ENCODE measurements at places on chromosomes 12 and 14.
A peak's percentile ranks its signal among the peaks of the same experiment; 100 is the strongest.

DNA sequence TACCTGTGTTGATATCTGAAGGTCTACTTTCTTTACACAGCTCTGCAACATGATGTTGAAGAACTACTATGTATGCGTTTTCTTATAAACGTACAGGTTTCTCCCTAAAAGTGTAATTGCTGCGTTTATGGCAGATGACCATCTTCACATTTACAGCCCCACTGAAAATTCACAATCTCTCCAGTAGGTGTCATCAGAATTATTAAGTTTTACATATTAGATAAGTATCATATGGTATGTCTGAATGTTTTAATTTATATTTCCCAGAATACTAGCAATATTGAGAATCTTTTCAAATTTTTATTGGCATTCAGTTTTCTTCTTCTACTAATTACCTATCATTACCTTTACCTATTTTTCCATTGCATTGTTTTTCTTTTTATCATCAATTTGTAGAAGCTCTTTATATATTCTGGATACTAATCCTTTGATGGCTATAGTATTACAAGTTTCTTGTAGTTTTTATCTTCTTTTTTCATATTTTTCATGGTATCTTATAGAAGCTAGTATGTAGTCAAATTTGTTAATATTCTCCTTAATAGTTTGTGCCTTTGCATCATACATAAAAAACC is 123.5 kb downstream of the CAPZA3 start:
- peak; percentile 37 for DNase-seq

DNA sequence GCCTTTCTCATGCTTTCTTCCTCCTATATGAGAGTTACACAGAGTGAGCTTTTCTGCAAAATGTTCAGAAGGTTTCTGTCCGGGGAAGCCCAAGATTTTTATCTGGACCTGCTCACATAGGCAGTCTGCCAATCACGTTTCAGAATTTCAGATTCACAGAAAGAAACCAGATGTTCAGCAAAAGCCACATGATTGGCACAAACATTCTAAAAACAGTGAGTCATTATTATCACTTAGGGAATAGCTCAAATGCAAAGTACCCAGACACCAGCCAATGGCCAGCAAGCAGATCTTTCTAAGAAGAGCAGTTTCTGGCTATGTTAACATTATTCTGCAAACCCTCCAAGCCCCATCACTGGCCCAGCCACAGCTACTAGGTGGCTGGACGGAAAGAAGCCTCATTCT is 1558.5 kb upstream of the TMEM132C start:
- no peak for DNase-seq

GRCh38 chr12:128801879-128802391 is 21.8 kb downstream of the SLC15A4 start:
- no peak for DNase-seq

DNA sequence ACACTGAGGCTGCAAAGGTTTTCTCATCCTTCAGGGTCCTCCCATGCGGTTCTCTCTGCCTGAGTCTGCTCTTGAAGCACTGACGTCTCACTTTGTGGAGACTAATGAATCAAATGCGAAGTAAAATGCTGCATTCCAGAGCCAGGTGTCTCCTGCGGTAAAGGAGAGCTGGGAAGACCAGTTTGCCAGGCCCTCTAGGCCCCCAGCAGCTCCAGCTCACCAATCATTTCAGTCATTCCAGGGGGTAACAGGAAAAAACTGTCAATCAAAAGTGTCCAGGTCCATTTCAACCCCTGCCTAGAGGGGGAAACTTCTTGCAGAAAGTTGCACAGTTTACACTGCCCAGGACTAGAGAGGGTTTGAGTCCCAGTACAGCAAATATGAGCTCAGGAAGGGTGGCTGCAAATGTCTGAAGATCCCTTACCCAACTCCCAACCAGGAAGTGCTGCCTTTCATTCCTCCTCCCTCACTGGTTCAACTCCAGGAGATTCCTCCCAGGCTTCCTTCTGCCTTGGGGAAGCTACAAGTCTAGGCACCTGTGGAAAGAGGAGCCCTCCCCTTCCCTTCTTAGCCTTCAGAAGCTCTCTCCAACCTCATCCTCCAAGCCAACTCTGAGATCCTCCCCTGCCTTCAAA is 2.7 kb upstream of the NXPH4 start:
- DNase-seq: no peak

DNA sequence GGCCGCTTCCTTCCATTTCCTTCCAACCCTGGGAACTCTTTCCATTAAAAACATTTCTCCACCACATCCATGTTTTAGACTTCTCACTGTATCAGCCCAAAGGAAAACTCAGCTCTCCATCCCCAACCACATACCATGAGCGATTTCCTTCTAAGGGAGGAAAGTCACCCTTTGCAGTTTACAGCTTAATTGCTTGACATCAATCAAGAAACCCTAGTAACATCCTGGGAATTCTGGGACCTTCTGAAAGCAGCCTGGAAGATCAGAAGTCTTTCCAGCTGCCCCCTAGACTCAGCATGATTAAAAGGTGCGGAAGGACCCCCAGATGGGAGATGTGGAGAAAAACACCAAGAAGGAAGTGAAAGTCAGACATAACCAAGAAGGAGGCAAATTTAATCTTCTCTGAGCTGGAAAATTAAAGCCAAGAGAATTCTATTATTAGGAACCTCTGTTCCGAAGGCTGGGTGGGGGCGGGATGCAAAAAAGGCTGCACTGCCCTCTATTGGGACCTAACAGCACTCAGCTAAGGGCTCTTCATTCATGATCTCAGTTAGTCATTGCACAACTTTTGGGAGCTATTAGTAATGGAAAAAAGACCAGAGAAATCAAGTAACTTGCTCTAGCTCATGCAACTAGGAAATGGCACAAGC is 73.3 kb upstream of the PLXNC1 start:
- peak; percentile 1 for DNase-seq

DNA sequence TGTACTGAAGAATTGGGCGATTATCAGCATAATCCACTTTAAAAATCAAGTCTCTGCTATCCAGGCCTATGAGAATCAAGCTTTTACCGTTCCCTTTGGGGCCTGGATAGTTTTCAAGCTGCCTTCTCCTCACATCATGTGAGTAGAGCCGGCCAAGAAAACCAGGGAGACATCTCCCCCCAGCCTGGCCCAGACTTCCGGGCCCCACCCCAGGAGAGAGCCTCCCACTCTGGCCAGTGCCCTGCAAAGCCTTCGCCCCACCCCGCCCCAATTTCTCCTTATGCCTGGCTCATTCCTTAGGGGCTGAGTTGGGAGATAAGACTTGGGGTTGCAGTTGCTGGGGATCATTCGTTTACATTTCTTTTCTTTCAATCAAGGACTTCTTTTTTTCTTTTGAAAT is 1.4 kb upstream of the TMEM132C start:
- no peak for DNase-seq

GRCh38 chr12:112236386-112236785 is 111.0 kb downstream of the TRAFD1 start:
- DNase-seq: no peak

DNA sequence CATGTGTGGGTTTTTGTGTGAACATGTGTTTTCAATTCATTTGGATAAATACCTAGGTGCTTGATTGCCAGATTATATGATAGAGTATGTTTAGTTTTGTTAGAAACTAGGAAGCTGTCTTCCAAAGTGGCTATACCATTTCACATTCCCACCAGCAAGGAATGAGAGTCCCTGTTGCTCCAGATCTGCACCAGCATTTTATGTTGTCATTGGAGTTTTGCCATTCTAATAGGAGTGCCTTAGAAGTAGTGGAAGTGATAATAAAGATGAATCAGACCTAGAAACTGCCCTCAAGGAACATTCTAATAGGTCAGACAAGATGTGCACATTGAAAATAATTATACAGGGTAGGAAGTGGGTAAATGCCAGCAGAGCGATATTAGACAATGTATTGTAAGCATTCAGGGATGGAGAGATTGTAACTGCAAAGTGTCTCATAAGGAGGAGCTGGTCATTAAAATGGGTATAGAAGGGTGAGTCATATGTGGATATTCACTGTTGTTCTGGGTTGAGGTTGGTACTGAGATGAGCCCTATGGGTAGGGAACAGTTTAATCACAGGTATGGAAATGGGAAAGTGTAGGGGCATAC is 71.4 kb downstream of the MNAT1 start:
- no peak for DNase-seq

- no peak for DNase-seq
Measured at GRCh38 chr12:79920421-79921238, 14.3 kb downstream of the PPP1R12A start.

DNA sequence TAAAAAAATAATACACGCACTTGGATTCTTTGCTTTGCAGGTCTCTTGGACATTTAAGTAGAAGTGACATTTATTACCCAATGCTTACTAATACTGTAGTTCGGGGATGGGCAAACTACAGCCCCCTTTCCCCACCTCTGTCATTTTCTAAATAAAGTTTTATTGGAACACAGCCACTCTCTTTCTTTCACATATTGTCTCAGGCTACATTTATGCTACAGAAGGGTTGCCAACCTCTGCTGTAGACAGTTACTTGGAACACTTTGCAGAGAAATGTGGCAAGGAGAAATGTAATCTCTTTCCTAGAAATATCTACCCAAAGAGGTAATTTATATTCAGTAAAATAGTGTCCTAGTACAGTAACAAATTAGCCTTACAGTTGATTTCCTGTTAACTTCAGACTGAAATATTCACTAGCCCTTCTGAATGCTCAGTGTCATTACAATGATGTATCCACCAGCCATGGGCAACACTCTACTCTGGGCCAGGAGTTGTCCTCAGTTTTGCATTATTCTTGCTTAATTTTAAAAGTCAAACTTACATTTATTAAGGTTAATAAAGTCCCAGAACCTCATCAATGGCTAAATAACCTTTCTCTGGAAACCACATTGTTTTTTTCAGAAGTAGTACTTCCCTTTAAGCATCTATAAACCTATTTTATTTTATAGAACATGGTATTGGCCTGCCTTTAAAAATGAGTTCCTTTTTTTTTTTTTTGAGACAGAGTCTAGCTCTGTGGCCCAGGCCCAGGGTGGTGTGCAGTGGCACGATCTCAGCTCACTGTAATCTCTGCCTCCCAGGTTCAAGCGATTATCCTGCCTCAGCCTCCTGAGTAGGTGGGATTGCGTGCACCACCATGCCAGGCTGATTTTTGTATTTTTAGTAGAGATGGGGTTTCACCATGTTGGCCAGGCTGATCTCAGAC is 269.6 kb upstream of the AMIGO2 start:
- no peak for DNase-seq

DNA sequence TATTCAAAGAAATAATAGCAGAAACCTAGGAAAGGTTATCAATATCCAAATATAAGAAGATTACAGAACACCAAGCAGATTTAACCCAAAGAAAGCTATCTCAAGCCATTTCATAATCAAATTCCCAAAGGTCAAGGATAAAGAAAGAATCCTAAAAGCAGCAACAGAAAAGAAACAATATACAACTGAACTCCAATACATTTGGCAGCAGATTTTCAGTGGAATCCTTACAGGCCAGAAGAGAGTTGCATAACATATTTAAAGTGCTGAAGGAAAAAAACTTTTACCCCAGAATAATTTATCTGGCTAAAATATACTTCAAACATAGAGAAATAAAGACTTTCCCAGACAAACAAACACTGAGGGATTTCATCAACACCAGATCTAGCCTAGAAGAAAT is 54.3 kb downstream of the DENND5B start:
- DNase-seq: no peak

DNA sequence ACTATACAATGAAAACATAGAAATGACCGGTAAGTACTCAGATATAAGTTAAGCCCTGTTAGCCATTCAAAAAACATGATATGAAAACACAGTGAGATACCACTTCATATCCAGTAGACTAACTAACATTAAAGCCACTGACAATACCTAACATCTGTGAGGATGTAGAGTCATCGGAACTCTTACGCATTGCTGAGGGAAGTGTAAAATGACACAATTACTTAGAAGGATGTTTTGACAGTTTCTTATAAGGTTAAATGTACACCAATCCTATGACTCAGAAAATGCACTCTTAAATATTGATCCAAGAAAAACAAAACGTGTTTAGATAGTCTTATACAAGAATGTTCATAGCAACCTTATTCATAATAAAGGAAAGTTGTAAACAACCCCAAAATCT is 782.9 kb downstream of the BCL11B start:
- DNase-seq: no peak

GRCh38 chr14:51023964-51024363 is 70.9 kb downstream of the TRIM9 start:
- no peak for DNase-seq

GRCh38 chr14:95196268-95196667 is 38.9 kb upstream of the DICER1 start:
- no peak for DNase-seq

DNA sequence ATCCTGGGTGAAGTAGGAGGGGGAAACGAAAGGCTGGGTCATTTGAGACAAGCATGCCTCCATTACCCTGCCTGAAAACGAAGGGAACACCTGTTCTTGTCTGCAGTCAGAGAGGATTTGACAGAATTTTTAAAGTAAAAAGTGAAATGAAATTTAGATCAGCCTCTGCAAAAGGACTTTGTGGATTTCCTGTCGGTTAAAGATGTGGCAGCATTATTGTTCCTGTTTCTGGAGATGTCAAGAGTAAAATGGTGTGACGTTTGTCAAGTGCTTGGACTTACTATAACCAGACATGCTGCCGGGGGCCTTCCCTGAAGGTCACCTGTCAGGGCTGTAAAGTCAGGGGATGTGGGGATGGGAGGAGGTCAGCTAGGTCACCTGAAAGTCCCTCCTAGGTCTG is 32.0 kb downstream of the NRXN3 start:
- no peak for DNase-seq

GRCh38 chr12:123983822-123984485 is 10.9 kb downstream of the ZNF664 start:
- peak; percentile 16 for DNase-seq

- no peak for DNase-seq
Measured at GRCh38 chr12:57712701-57713100, 18.8 kb downstream of the OS9 start.

- DNase-seq: no peak
Measured at GRCh38 chr12:28497889-28498411, 307.7 kb downstream of the CCDC91 start.

DNA sequence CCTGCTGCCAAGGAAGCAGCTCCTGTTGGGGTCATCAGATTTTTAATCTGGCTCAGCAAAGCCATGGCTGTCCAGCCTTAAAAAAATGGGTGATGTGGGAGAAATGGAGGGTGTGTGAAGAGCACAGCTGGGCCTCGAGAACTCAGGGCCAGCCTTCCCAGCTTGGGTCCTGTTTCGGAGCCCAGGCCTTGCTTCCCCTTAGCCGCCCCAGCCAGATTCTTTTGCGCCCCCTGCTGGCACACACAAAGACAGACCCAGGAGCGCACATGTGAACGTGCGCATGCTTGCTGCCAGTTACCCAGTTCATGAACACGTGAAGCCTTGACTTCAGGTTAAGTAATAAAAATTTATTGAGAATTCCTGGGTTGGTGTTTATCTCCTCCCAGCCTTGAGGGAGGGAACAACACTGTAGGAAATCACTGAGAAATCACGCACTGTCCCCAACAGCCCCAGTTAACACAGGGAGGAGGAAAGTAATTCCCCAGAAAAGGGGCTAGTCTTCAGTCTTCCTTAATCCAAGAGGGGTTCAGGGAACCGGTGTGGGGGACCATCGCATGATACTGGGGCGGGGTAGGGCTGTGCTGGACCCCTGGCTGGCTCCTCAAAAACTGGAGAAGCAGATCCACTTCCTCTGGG is 5.3 kb downstream of the PHB2 start:
- peak; percentile 20 for DNase-seq

- DNase-seq: no peak
Measured at GRCh38 chr12:38736821-38737220, 168.6 kb downstream of the CPNE8 start.

GRCh38 chr14:59017285-59017965 is 171.0 kb upstream of the DAAM1 start:
- no peak for DNase-seq

All from NCI-H1092 treated with DMSO at 0.1 percent for 48 hours (cell line).